T-cell (primary cell): ENCODE measurements at places on chromosomes 16 and 17.

DNA sequence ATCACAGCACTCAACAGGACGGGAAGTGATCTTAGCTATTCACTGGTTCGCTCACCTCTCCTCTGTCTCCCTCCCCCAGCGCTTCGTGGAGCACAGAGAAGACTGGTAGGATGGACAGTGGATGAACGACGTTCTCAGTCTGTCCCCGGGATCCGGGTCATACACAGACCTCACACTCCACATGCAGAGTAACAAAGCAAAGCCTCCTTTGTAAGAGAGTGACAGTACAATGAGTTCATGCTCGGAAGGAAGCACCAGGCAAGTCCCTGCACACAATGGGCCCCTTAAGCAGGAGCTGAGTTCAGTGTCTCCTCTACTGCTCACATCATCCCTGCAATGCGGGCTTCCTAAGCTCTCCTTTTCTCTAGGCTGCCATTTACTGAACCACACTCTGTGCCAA, 356.9 kb downstream of the C16orf95 start:
- no peak for DNase-seq

DNA sequence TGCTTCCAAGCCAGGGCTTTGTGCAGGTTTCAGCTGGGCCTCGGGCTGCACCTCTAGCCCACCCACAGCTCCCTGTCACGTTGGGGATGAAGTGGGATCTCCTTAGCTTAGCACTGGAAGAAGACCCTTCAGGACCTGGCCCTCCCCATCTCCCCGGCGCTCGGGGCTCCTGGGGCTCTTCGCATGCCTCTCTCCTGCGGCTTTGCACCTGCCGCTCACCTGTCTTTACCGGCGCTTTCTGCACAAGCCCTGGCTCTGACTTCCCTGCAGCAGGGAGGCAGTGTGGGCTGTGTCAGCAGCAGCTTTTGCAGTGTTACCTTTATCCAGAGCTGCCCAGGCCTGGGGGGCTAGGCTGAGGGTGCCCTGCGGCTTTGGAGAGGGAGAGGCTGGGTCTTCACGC, 52.3 kb downstream of the NT5M start:
- no peak for DNase-seq

GRCh38 chr16:50478075-50478772, 70.0 kb upstream of the NKD1 start:
- DNase-seq = no peak

DNA sequence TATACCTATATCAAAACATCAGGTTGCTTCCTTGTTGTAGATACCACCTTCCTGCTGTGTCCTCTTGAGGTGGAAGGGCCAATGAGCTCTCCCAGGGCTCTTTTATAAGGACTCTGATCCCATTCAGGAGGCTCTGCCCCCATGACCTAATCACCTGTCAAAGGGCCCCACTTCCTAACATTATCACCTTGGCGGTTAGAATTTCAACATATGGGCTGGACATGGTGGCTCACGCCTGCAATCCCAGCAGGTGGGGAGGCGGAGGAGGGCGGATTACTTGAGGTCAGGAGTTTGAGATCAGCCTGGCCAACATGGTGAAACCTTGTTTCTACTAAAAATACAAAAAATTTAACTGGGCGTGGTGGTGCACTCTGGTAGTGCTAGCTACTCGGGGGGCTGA, 86.4 kb downstream of the HAPSTR1 start:
- DNase-seq = no peak

DNA sequence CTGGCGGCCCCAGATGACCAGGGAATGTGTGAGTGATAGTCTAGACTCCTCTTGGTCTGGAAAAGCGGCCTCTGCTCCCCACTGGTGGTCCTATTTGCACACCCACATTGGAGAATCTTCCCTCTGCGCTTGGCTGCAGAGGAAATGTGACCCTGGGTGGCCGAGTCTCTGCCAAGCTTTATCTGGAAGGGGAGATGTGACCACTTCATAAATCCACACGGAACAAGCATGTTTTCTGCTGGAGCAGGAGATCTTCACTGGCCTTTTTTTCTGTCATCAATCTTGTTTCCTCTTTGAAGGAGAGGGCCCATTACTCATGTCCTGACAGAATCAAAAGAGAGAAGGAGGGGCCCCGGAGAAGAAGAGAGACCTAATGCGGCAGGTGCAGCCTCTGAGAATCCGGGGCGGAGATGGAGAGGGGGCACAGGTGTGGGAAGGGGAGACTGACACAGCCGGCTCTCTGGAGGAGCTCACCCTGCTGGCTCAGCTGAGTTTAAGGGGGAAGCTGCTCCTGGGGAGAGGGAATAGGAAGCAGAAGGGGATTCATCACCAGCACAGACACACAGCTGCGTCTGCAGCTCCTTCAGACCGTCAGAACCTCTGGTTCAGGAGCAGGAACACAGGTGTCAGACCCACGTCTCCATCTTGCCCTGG, 116.3 kb downstream of the SOX9 start:
- DNase-seq = no peak
